NCI-H187 treated with DMSO at 0.1 percent for 48 hours (cell line): ENCODE measurements at places on chromosomes 6 and 20.

- no peak for DNase-seq
Measured at GRCh38 chr6:127980996-127981395, 80.1 kb upstream of the THEMIS start.

DNA sequence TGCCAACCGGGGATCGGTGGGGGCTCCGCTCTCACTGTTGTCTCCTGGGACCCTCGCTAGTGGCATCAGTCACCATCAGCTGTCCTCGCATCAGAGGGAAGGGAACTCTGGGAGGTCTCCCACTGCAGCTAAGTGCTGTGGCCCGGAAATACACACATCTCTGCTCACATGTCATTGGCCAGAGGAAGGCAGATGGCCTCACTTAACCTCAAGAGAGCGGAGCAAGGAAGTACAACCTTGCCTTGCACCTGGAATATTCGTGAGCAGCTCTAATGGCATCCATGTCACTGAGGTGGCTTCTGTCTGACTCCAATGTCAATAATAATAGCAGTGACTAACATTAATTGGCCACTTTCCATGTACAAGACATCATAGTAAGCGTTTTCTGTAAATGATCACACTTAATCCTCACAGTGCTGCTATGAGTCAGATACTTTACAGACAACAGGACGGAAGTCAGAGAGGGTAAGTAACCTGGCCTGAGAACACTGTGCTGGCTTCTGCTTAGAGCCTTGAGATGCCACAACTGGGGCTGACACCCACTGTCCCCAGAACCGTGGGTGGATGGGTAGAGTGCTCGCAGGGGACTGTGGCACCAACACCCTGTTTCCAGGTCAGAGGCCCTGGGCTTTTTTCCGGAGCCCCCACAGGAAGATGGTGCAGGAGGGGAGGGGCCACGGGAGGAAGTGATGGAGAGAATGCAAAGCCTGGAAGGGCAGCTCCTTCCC, 6.0 kb downstream of the LHFPL5 start:
- DNase-seq: no peak

GRCh38 chr6:19892260-19892659, 55.1 kb downstream of the ID4 start:
- peak; percentile 92 for DNase-seq

DNA sequence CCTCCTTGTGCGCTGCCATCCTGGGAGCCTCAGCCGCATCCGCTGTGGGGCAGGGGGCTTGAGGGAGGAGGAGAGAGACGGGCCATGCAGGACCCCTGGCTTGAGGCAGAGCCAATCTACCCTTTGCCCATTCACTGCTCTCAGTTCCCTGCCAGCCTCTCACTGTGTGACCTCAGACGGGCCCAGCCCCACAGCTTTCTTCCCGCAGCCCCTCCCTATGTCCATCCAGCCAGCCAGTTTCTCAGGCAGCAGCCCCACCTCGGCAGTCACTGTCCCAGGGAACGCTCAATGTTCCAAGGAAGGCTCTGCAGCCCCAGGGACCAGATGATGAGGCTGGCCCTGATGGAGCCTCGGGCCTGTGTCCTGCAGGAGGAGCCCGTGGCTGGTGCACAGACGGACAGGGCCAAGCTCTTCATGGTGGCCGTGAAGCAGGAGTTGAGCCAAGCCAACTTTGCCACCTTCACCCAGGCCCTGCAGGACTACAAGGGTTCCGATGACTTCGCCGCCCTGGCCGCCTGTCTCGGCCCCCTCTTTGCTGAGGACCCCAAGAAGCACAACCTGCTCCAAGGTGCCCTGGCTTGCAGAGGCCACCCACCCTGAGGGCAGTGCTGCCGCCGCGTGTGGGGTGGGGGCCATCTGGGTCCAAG, 3.9 kb upstream of the TNFRSF6B start:
- DNase-seq: no peak

DNA sequence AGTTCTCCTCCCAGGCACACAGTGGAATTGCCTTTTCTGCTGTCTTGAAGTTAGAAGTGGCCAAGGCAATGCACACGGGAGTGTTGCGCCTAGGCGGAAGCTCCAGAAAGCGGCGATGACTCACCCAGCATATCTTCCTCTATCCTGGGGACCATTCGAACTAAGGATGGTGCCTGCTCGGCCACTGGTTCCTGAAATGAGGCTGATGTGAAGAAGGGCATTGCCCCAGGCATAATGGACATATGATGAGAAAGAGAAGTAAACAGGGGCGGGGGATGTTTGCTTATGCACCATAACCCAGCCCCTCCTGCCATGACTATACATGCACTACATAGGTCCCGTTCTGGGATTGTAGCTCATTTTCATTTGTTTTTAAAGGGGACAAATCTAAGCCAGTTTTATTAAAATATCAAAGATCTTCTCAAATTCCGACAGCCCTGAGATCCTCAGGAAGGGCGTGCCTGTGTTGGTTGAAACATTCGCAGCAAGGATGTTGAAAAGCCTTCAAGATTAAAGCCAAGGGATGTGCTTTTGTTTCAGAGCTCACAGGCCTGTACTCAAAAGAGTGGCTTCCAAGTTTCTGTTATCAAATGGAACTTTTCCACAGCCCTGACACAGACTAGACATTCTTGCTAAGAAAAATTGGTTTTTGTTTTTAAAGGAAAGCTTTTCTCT, 218.5 kb downstream of the LY86 start:
- DNase-seq: no peak

DNA sequence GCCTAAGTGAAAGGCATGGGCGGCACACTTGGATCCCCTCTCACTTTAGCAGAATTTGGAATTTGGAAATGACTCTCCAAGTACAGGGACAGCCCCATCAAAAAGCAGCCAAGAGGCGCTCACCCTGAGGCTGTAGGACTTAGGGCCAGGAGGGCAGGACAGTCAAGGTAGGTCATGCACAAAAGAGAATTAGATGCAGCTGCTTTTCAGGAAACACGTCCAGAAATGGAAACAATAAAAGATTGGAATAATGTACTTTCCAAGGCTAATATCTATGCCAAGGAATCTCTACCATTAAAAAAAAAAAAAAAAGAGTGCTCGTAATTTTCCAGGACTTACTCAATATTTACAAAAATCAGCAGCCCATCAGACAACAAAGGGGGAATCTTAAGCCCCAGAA, 19.9 kb downstream of the PREP start:
- no peak for DNase-seq

GRCh38 chr6:133837801-133838349, 51.0 kb upstream of the TCF21 start:
- DNase-seq: peak; percentile 38

DNA sequence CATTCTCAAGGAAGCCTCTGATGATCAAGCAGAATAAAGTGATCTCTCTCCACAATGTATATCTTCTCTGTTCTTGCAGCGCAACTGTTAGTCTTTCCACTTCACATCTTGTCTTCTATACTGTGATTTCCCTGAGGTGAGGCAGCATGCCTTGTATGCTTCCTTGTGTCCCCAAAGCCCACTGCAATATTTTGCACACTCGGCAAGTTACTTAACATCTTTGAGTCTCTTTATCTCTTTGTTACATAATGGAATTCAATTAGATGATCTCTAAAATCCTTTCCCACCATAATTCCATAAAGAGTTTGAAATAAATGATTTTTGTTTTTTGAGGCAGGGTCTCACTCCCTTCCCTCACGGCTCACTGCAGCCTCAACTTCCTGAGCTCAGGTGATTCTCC, 40.4 kb upstream of the ALDH8A1 start:
- DNase-seq: no peak

DNA sequence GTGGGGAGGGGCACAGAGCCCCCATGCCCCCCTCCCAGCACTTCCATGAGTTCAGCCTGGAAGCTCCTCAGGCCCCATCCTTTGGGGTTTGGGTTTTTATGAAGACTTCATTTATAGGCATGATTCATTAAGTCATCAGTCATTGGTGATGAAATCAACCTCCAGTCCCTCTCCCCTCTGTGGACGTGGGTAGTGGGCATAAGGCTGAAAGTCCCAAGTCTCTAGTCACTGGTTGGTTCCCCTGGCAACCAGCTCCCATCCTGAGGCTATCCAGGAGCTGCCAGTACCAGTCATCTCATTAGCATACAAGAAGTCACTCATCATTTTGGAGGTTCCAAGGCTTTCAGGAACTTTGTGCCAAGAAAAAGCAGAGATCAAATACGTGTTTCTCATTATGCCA, 9.2 kb downstream of the TGM3 start:
- no peak for DNase-seq

GRCh38 chr6:119536666-119537065, 187.1 kb upstream of the MAN1A1 start:
- DNase-seq: no peak

DNA sequence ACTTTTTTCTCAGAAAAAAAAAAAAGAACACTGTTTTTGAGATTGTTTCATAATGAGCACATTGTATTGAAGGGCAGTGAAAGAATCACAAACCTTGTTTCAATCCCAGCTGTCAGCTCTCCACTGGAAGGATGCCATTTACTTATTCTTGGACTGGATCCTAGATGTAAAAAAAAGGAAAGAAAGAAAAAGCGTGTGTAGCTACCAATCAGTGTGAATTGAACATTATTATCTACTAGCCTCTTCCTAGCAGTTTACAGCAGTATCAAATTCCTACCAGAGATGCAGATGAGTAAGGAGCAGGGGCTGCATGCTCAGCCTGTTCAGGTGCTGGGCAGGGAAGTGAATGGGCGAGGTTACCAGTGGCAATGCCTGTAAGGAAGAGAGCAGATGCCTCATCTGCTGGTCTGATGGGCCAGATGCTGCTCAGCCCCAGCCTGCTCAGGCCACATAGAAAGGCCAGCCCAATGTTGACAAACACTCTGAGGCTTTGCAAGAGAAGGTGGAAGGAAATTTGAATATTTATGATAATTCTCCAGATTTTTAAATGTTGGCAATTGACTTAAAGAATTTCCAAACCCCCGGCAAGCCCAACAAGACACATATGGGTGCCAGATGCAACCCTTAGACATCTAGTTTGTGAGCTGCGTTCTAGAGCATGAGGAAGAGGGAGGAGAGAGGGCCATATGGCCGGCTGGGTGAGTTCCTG, 189.5 kb downstream of the IBTK start:
- DNase-seq: no peak

GRCh38 chr6:151141685-151142084, 98.1 kb upstream of the AKAP12 start:
- DNase-seq: no peak

DNA sequence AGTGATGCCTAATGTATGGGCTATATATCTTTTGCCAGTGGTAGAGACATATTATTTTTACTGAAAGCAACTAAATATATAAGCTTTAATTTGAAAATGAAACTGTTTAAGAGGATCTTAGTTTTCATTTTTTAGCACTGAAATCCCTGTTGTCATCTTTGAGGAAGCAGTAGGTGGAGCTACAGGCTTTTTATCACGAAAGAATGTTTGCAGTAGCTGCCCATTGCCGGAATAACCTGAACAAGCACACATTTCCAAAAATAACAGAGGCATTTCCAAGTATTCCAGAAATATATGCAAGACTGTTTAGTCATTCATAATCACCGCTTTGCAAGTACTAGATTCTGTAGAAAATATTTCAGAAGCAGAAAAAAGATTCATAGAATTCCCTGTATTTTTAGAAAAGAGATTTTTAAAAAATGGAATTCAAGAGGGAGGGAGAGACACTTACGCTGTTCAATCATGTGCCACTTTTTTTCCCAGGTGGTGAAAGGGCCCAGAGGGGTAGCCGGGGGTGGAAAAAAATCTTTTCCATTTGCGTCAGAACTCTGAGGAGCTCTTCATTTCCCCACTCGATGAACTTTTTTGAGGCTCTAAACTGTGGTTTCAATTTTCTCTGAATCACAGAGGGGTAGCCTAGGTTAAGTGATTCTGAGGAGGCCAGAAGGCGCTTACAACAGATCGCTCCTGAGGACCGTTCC, 142.5 kb upstream of the FERMT1 start:
- DNase-seq: no peak

DNA sequence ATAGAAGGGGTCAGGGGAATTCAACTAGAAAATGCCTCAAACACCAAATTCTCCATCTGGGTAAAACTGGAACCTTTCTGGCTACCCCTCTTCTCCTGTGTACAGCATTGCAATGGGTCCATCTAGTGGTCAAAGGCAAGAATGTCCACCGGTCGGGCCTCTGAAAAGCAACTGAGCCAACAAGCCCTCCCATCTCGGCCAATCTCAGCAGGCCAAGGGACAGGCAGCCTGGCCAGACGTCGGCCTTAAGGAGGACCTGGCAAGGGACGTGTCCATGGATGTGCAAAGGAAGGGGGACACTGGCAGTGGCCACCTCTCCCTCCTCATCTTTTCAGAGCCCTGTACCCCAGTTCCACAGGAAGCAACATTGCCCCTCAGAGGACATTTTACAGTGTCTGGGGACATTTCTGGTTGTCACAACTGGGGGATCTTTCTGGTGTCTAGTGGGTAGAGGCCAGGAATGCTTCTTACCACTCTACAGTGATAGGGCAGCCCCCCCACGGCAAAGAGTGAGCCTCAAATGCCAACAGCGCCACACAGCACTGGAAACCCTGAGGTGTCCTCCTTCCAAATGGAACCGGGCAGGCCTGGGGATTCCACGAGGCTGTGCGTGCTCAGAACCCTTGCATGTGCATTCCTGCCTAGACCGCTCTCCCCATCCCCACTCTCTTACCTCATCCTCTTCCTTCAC, 99.8 kb upstream of the FOXA2 start:
- no peak for DNase-seq

DNA sequence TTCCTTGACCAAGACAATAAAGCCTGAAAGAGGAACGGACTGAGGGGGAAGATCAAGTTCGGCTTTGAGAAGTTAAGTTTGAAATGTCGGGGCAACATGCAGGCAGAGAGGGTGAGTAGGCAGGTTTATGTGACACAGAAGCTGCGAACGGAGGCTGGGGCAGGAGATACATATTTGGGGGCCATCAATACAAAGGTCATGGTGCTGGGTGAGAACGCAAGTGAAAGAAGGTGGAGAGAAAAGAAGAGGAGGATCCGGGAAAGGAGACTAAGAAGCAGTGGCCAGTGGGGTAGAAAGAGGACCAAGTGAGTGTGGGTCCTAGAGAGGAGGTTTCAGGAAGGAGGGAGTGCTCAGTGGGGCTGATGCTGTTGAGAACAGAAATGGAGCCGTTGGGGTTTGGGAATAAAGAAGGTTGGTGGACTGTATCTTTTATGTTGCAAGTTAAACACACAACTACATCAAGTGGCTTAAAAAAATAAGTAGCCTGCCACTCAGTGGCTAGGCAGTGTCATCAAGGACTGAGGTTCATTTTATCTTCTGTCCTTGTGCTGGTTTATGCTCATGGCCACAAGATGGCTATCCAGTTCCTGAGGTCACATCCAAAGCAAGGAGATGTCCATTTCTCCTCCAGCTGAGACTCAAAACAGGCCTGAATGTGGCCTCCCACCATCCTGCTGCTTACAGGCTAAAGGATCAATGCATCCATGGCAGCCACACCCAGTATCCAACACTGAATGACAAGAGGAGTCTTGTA, 1.7 kb upstream of the BLCAP start:
- no peak for DNase-seq

- DNase-seq: no peak
Measured at GRCh38 chr6:67352717-67353116, 1282.4 kb upstream of the ADGRB3 start.
